Amniotic stem cell (primary cell): ENCODE measurements at places on chromosomes 6 and 20.

- DNase-seq = no peak
Measured at GRCh38 chr20:47876311-47877088, 91.2 kb upstream of the SULF2 start.

DNA sequence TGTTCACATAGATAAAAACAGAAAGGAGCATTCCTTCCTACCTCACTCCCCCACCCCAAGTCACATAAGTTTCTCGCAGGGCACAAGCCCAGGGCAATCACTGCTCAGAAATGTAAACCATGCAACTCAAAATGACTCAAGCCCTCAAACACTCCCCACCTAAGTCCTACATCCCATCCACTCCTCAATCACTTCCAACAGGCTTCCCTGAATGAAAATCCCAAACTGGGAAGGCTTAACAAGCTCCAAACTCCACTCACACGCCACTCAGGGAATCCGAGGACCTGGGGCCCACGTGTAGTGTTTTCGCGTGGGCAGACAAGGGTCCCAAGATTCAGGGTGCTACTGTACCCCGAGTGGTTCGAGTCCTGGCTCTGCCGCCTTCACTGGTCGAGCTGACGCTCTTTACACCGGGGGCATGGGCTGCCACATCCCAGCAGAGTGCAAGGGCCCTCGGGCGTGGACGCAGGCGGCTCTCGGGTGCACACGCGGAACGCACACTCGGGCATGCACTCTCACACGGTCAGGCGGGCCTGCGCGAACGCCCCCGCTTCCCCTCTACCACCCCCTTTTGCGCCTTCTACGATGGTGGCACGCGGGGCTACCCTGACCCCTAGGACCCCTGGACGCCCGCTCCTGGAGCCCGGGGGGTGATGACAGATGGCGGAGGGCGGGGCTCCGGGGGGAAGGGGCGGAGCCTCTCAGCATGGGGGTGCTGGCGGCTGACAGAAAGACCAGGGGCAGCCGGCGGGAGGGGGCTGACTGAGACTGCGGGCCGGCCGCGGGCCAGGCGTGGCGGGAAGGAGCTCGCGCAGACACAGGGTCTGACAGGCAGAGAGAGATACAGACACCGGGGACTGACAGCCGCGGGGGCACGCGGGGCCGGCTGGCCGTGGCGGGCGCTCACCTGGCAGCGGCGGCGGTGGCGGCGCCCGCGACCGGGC is 657 bp downstream of the ZHX3 start:
- peak; percentile 69 for DNase-seq

DNA sequence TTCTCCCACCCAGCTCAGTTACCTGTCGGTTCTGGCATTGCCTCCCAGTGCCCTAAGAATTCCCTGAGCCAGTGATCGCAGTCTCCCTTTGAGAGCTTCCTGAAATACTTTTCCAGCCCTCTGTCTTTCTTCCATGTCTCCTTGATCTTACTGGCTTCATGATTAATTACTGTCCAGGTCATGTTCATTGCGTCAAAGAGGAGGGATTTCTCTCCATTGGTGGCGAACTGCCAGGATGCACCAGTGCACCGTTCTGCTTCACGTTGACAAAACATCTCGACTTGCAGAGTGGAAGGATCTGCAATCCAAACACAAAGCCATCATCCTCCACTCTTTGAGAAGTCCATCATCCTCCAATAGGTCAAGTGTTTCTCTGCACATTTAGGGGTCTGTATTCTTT is 8.6 kb downstream of the RAET1E start:
- no peak for DNase-seq

GRCh38 chr6:34468378-34468892 is 2.6 kb downstream of the PACSIN1 start:
- no peak for DNase-seq

DNA sequence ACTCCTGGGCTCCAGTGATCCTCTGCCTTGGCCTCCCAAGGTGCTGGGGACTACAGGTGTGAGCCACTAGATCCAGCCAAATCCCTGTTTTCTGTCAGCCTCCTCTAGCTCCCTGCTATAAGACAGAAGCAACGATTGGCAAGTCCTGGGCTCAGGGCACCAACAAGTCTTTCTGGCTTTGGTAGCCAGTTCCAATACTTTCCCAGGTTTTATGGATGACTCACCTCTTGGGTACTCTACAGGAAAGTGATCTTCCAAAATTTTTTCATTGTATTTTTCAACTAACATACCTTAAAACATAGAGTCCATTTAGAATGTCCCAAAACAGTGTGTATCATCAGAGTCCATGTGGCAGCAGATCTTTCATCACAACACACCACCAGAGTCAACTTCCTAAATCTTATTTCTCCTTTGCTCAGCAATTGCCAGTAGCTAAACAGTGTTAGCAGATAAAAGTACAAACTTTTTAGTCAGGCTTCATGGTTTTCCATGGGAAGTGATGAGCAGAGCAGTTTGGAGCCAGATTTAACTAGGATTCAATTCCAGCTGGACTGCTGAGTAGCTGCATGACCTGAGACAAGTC is 13.3 kb downstream of the GABBR1 start:
- DNase-seq = no peak

GRCh38 chr6:157791450-157791849 is 31.6 kb upstream of the SNX9 start:
- no peak for DNase-seq

- DNase-seq = no peak
Measured at GRCh38 chr6:81169166-81169565, 583.3 kb downstream of the TENT5A start.

DNA sequence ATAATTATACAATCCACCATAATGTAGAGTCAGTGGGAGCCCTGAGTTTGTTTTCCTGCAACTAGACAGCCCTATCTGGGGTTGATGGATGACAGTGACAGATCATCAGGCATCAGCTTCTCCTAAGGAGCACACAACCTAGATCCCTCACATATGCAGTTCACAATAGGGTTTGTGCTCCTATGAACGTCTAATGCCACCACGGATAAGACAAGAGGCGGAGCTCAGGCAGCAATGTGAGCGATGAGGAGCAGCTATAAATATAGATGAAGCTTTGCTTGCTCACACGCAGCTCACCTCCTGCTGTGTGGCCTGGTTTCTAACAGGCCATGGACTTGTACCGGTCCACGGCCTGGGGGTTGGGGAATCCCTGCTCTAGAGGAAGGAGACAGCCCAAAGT is 25.9 kb downstream of the EDEM2 start:
- no peak for DNase-seq

- DNase-seq = no peak
Measured at GRCh38 chr6:14544666-14545065, 427.1 kb downstream of the CD83 start.

DNA sequence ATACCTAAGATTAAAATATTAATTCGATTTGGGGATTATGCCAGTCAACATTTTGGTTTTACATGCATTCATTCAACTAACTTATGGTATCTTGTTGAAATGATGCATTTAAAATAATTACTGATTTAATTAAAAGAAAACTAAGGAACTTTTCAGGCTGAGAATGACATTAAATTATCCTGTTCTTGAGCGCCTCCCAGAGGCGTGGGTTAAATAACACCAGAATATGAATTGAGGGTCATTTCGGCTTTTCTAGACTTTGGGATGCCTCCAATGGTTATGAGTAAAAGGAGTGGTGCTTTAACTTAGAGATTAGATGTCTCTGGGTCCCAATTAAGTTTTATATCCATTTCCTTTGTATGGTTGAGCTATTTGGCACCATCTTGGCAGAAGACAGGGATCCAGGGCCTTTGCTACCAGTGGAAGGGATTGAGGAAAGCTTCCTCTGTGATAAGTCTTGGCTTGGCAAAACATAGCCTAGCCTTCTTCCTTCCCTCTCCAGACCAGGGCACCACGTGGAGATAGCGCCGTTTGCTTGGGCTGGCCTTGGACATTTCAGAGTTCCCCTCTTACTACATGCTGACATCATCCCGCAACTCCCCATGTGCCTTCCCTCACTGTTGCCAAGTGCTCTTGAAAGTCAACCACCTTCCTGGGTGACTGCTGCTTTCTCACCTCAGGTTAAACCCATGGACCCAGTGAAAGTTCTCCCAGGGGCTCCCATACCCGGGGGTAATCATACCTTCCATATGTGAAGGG is 28.7 kb downstream of the GNAS start:
- DNase-seq = no peak

GRCh38 chr6:129890164-129890563 is 29.0 kb upstream of the TMEM244 start:
- DNase-seq = no peak

GRCh38 chr20:57900226-57900905 is 190.6 kb upstream of the PMEPA1 start:
- no peak for DNase-seq

DNA sequence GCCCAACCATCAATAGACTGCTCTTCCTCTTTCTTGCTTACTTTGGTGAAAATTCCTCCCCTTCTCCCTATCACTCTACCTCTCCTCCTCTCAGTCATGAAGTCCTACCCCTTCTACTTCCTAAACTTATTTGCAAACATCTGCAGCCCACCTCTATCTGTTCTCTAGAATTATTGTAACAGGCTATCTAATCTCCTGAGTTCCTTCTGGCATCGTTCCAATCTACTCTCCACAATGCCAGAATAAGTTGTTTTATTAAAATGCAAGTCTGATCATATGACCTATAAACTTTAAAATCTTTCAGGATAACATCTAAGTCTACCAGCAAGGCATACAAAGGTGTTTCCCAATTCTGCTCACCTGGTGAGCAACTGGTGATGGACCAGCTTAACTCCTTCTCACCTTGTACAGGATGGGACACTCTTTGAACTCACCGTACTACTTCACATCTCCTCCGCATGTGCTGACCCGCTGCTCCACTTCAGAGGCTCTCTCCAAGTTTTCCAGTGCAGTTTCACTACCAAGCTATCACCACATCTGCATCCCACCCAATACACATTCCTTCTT is 7.9 kb downstream of the CD164 start:
- DNase-seq = no peak

DNA sequence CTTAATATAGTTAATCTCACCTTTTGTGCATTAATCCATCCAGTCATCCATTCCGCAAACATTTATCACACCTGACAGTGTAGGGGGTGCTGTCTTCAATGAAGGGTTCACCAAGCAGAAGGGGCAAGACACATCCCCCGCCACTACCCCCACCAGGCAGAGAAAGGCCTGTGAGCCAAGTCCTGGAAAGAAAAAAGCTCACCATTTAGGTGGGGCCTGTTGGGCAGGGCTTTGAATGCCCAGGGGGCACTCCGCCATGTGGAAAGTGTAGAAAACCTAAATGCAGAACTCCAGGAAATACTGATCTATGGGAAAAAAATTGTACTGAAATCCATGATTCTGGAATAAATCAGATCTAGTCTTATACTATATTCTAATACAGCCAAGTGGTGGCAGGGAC is 4.8 kb upstream of the STX16 start:
- no peak for DNase-seq

DNA sequence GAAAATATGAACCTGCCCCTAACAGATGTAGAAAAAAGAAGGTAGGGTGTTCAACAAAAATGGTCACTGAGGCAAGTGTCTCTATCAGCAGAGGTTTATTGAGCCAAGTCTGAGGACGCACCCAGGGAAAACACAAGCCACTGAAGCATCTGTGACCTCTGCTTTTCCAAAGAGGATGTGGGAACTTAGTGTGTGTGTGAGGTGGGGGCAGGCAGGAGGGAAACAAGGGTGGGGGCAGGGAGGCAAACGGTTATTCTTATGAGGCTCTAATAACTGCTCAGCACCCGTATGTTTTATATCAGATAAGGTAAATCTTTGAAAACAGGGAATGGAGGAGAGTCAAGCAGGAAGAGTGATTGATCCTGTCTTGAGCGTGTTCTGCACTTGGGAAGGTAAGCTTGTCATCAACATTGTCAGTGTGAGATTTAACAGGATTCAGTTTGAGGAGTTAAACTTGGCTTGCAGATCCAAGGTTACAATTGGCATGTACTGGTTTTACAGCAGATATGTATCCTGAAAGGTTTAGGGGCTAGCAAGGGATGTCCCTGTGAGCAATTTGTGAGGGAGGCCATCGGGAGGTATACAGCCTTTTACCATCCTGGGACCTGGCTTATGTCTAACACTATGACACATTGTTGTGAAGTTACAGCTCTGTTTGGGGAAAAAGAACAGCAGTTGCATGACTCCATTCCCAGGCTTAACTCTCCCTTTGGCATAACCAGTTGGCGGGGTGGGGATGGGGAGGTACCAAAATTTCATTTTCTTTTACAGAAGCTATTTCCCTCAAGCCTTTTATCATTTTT is 33.7 kb downstream of the NINL start:
- no peak for DNase-seq

DNA sequence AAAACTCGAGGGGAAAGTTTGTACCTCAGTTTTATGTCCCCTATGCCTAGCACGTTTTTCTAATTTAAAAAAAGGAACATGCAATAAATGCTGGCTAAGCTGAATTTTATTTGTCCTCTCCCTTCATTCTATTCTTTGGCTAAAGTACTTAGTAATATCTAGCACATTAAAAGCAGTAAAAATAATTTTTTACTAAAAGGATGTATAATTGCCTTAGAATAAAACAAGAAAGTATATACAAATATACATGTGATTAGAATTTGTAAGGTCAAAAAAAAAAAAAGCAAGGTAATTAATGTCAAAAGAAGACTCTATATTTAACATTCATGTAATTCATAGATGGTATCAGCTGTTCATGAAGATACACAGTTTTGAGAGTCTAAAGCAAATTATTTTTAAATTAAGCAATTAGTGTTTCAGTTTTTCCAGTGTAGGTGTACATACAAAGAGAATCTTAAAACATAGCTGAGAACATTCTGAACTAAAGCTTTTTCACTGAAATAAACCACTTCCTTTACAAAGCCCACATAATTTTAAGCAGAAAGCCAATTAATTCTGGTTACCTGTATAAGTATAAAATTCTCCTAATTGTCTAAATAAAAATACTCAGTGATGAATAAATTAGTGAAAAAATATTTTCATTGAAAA is 32.4 kb downstream of the HBS1L start:
- DNase-seq = no peak

- no peak for DNase-seq
Measured at GRCh38 chr20:46895906-46896242, 1.2 kb downstream of the EYA2 start.

DNA sequence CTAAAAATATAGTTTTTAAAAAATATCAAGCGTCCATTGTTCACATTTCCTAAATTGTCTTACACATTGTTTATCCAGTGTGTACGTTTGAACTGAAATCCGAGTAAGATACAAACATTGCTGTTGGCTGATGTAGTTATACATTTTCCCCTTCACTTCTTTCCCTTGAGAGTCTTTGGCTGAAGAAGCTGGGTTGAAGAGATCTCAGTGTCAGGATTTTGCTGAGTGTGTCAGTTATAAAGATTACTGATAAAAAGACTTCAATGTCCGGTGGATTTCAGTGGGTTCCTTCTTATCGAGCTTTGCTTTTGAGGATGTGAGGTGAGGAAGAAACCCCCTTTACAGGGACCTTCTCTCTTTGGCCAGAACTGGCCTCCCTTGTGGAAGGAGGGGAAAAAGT is 20.5 kb downstream of the RFPL4B start:
- no peak for DNase-seq

- no peak for DNase-seq
Measured at GRCh38 chr6:25417046-25417605, 138.0 kb downstream of the CARMIL1 start.

DNA sequence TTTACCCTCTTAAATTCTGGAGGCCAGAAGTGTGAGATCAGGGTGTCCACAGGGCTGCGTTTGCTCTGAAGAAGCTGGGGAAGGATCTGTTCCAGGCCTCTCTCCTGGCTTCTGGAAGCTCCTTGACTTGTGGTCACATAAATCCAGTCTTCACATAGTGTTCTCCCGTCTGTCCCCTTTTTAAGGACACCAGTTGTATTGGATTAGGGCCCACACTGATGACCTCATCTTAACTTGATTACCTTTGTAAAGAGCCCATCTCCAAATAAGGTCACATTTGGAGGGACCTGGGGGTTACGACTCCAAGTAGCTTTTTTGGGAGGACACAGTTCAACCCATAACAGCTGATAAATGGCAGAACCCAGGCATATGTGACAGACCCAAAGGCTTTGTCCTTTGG is 20.0 kb upstream of the WFDC2 start:
- DNase-seq = no peak
